Effector CD4-positive, alpha-beta T cell (primary cell): ENCODE measurements at places on chromosomes 3 and 15.

GRCh38 chr3:1269808-1270207 is 177.0 kb downstream of the CNTN6 start:
- no peak for DNase-seq

DNA sequence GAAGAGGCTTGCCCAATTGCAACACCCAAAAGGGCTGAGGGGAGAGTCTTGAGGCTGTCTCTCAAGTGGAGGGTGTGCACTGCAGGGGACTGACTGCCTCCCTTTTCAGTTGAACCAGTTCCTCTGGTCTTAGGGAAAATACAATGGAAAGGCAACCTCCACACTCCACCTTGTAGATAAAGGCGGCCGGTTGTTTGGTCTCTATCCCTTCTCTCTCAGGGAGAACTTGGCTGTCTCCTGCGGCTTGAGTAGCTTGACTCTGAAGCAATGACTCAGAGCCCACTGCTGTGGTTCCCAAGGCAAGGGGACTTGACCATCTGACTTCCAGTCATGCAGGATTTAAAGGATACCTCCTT is 143.2 kb upstream of the UMPS start:
- no peak for DNase-seq

DNA sequence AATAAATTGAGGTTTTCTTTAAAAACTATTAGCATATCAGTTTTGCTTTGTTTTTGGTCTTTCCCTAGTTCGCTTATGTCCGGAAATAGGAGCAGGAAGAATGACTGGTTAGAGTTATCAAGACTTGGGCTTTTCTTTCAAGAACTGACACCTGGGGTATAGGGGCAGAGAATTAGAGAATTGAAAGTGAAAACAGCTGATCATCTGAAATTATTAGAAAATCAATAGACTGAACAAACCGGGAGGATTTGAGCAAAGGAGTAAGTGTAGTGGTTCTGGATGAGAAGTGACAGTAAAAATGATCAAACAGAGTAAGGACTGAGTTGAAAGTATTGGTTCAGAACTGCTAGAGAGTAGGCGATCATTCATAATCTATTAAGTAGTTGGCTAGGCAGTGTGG is 6.0 kb downstream of the MINDY2 start:
- no peak for DNase-seq

GRCh38 chr3:46297658-46298423 is 55.6 kb downstream of the CCR3 start:
- no peak for DNase-seq

DNA sequence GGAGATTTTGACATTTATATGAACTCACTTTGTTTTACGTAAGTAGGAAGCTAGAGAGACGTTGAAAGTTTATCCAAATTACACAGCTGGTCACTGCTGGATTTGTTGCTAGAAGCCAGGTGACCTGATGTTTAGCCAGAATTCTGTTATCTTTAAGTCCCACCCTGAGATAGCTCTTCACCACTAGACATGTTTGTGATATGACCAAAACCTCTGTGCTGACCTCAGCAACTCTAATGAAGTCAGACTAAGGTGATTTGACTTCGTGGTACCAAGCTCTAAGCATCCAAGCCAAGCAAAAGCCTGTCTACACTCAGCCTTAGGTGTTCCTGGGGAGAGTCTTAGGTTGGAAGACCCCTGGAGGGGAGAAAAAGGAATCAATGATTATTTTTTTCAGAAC is 102.4 kb downstream of the ARRDC4 start:
- DNase-seq = no peak

GRCh38 chr3:134879990-134880389 is 84.9 kb downstream of the EPHB1 start:
- no peak for DNase-seq

GRCh38 chr3:194387276-194387675 is 11.8 kb downstream of the GP5 start:
- no peak for DNase-seq

- no peak for DNase-seq
Observed at GRCh38 chr15:89749951-89750559, 994 bp downstream of the MESP1 start.

DNA sequence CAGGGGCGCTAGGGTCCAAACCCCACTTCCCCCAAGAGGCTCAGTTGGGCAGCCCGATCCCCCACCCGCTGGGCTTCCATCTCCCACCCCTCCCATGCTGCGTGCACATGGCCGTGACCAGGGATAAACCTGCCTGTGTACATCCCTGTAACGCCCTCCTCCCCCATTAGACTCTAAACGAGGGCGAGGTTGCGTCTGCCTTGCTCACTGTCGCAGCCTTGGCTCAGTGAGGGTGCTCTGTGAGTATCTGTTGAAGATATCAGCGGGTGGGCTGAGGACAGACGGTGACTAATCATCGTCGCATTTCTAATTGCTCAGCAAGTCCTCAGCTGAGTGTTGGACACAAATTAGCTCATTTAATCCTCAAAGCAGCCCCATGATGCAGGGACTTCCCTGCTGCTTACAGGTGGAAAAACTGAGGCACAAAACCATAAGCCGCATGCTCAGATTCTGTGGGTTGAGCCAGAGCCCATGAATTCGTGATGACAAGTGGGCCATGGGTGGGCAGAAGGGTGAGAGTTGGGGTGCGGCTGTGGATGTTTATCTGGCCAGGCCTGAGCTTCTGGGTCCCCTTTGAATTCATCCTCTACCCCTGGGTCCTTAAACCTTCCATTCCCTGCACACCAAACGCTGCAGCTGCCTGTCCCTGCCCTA is 26.0 kb downstream of the FBLN2 start:
- no peak for DNase-seq
